ENCODE measurements at places on chromosomes 2 and 18.
A peak's percentile ranks its signal among the peaks of the same experiment; 100 is the strongest.

DNA sequence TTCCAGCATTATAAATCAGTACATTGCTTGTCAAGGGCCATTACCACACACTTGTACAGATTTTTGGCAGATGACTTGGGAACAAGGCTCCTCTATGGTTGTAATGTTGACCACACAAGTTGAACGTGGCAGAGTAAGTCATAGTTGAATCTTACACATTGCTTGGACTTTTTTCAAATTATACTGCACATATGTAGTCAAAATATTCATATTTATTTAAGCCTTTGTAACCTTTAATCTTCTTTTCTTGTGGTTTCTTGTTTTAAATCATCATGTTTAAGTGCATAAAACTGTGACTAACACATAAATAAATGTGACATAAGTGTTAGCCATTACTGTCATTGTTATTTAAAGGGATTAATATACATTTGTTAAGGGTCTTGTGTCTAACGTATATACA is 52.1 kb upstream of the EPB41L5 start:
- no peak for DNase-seq

- DNase-seq, result peak; percentile 43
Measured at GRCh38 chr18:49630246-49630699, 68.4 kb downstream of the LIPG start.

GRCh38 chr2:69481421-69481820 is 44.2 kb upstream of the NFU1 start:
- no peak for DNase-seq

- DNase-seq, result no peak
Measured at GRCh38 chr2:234454433-234454832, 42.4 kb downstream of the ARL4C start.

DNA sequence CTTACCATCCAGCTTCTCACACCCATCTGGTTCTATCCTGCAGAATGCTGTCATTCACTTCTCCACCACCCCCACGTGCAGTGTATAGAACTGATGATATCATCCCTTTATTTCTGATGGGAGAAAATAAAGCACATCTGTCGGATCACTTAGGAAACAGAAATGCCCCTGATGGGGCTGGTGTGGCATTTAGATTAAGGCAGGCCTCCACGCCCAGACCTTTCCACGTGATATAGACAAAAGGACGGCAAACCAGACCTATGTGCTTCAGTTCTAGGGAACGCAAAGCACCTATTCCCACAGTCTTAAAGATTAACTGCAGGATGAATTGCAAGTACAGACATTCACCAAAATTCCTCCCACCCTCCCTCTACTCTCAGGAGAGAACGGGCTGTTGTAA is 27.6 kb upstream of the CABLES1 start:
- DNase-seq, result no peak

- DNase-seq, result no peak
Measured at GRCh38 chr2:109457366-109457765, 156.4 kb downstream of the SEPTIN10 start.

- DNase-seq, result peak; percentile 79
Measured at GRCh38 chr2:233480490-233481202, 85.9 kb downstream of the USP40 start.

- DNase-seq, result no peak
Measured at GRCh38 chr2:205453202-205453601, 229.1 kb upstream of the NRP2 start.

- DNase-seq, result no peak
Measured at GRCh38 chr2:191228861-191229260, 16.3 kb upstream of the MYO1B start.

- DNase-seq, result no peak
Measured at GRCh38 chr2:29334706-29335105, 219.5 kb downstream of the CLIP4 start.

GRCh38 chr18:79953971-79954651 is 2.7 kb upstream of the SLC66A2 start:
- no peak for DNase-seq

DNA sequence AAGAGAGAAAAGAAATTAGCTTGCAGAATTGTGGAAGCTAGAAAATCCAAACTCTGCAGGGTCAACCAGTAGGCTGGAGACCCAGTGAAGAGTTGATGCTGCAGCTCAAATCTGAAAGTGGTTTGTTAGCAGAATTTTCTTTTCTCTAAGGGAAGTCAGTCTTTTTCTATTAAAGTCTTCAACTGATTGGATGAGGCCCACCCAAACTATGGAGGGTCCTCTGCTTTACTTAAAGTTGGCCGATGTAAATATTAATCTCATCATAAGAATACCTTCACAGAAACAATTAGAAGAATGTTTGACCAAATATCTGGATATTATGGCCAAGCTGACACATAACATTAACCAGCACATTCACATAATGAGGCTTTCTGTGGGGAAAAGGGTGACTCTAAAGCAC is 73.7 kb downstream of the FTCDNL1 start:
- DNase-seq, result no peak

GRCh38 chr2:57885742-57886141 is 160.9 kb upstream of the VRK2 start:
- DNase-seq, result no peak

DNA sequence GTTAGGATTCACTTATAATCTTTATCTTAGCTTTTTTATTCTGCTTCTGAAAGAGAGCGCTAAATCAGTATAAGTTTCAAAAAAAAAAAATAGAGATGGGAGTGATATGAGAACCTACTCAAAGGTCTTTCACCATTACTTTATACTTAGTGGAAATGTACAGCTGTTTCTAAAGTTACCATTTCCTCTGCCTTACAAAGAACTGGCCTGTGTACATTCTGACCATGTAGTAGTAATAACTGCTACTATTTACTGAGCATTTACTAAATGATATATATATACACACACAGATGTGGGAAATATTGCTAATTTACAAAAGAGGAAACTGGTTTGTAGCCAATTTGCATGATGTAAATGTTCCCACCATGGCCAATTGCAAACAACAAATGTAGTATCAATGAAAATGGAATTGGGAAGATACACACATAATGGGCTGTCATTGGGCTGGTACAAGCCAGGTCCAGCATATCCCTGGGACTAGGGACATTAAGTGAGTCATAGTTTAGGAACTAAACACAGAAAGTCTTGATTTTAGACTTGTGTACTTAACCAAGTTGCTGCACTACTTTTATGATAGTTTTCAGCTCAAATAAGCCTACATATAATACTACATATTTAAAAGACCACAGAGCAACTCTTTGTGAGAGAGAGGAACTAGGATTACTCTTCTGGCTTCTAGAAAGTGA is 67.1 kb downstream of the DYNC1I2 start:
- DNase-seq, result no peak

GRCh38 chr2:45755585-45756335 is 104.3 kb downstream of the PRKCE start:
- DNase-seq, result no peak

DNA sequence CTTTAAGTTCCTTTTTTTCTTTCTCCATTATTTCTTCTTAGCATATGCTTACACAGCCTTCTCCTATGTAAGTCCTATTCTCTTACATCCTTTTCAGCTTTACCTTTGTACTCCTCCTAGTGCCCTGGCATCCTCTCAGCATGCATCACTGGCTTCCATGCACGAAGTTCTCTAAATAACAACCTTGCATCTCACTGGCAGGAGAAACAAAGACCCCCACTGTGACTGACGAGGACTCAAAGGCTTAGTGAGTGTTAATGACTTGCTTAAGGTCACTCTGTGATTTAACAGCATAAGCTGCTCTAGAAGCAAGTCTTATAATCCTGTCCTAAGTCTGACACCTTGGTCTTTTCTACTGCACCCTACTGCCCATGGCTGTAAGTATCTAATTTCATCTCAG is 1236.0 kb upstream of the CELF4 start:
- no peak for DNase-seq

DNA sequence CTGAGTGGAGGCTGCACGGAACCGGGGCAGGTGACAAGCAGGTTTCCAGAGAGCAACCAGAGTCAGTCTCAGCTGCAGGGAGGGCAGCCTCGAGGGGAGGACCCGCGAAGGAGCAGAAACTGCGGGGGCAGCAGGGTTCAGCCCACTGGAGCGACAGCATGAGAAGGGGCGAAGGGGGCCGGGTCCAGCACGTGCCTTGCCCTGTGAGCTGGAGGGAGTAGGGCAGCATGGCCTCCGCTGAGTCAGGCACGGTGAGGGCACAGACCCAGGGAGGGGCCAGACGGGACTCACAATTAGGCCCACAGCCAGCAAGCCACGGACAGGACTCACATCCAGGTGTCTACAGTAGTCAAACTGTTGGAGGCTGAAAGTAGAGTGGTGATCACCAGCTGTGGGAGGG is 22.7 kb upstream of the ATP9B start:
- DNase-seq, result no peak

- DNase-seq, result peak; percentile 63
Measured at GRCh38 chr2:161265874-161266273, 42.4 kb upstream of the PSMD14 start.

GRCh38 chr2:58688813-58689212 is 447.7 kb upstream of the FANCL start:
- no peak for DNase-seq

GRCh38 chr2:109355192-109355843 is 226.3 kb downstream of the SH3RF3 start:
- DNase-seq, result no peak

DNA sequence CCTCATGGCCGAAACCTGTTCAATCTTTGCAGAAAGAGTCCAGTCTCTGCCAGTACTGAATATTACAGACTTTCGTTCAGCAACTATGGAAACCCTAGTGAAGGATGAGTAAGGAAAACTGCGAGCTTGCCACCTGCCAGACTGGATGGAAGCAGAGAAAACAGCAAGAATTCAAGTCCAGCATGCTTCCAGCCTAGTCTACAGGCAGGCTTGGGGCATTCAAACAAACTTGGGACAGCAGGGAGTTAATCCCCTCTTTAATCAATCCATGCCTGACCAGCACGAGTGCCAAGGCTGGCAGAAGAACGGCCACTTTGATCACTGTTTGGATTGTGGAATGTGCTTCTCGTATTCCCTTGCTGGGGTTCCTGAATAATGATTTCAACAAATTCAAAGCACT is 145.2 kb downstream of the EPHA4 start:
- no peak for DNase-seq

DNA sequence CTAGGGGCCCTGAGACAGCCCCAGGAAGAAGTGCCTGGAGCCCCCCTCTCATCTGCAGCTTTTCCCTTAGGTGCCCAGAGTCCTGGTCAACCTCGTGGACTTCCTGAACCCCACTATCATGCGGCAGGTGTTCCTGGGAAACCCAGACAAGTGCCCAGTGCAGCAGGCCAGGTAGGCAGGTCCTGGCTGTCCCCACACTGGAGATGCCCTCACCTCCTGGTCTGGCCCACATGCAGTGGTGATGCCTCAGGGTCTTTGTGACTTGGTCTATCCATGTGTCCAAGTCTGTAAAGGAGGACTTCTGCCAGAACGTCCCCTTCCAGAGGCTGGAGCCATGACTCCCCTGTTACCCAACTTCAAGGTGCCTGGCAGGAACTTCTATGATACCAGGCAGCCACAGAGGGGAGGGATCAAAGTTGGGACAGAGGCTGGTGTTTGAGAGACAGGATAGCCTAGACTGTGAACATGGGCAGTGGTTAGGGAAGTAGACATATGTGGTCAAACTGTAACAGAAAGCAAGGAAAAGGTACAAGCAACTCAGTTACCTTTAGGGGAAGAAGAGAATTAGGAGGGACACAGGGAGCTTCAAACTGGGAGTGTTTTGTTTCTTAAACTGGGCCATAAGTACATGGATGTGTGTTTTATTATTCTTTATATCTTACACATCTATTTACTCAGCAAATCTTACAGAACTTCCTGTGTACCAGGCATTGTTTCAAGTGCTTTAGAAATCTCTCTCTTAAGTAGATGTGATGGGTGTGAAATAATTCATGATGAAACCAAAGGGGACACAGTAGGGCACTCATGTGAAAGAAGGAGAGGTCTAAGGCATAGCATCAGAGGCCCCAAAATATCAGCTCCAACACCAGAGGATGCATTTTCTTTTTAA is 107.1 kb downstream of the PLB1 start:
- DNase-seq, result no peak

DNA sequence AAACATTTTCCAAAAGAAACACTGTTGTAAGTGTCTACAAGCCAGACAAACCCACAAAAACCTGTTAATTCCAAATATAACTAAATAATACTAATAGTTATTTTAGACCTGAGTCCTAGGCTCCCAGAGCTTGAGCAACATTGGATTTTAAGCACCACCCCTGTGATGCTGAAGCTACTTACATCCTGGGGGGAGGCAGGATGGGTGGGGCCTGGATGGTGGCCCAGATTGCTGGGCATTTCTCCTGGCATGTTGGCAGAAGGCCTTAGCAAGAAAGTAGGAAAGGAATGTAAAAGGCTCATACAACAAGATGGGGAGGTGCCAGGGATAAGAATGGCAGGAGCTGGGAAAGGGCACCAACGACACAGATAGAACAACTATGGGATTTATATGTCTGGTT is 50.7 kb upstream of the OTX1 start:
- peak; percentile 74 for DNase-seq

GRCh38 chr2:197198890-197199289 is 111.7 kb downstream of the ANKRD44 start:
- DNase-seq, result no peak

GRCh38 chr2:144796936-144797335 is 277.0 kb upstream of the ZEB2 start:
- no peak for DNase-seq

DNA sequence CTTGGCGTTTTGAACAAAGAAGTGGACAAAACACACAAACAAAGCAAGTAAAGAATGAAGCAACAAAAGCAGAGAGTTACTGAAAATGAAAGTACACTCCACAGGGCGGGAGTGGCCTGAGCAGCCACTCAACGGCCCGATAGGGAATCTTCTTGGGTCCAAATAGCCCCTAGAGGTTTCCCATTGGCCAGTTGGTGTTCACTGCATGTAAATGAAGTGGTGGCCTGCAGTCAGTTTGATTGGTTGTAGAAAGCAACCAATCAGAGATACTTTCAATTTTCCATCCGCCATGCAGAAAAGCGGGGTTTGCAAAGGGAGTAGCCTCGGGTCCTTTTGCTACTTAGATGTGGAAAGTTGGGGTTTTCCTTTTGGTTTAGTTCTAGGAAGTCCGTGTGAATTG is 31.6 kb downstream of the CYBRD1 start:
- peak; percentile 97 for DNase-seq

- DNase-seq, result no peak
Measured at GRCh38 chr2:79013629-79014028, 11.9 kb upstream of the REG3G start.

- DNase-seq, result no peak
Measured at GRCh38 chr2:111205774-111206173, 85.1 kb downstream of the BCL2L11 start.

DNA sequence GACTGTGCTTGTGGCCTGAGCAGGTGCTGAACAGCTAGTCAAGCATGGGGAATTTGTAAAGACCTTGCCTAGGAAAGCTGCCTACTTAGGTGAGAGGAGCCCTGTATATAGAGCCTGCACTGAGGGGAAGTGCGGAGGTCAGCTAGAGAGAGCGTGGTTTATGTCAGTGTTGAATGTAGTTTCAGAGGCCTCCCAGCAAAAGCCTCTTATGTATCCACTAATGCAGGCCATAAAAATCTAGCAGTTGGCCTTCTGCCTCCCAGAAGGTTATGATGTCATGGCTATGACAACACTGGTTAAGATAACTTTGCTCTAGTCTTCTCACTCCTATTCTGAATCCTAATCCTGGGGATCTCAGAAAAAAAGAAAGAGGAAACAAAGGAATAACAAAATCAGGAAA is 88.9 kb downstream of the ASXL3 start:
- DNase-seq, result no peak

All from H4 (cell line).